AG20443 (cell line): ENCODE measurements at places on chromosomes 2 and 18.
A peak's percentile ranks its signal among the peaks of the same experiment; 100 is the strongest.

- DNase-seq, result peak; percentile 18
Measured at GRCh38 chr2:55419233-55419678, 400 bp downstream of the CCDC88A start.

DNA sequence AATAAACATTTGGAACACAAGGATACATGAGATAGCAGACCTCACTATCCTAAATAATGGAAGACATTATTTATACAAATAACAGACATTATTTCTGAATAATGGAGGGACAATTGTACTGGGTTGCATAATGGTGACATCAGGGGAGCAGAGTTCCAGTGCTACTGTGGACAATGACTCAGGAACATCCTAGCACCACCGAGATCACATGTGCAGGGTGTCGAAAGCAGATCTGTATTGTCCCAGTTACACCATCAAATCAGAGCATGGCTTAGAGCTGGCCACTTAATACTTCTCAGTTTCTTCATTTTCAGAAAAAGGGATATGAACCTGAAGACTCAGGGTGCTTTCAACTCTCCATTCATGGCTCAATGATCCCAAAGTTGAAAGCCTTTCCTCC, 249.1 kb upstream of the RBMS1 start:
- DNase-seq, result peak; percentile 42

GRCh38 chr2:3806168-3806567, 102.8 kb downstream of the DCDC2C start:
- DNase-seq, result no peak

DNA sequence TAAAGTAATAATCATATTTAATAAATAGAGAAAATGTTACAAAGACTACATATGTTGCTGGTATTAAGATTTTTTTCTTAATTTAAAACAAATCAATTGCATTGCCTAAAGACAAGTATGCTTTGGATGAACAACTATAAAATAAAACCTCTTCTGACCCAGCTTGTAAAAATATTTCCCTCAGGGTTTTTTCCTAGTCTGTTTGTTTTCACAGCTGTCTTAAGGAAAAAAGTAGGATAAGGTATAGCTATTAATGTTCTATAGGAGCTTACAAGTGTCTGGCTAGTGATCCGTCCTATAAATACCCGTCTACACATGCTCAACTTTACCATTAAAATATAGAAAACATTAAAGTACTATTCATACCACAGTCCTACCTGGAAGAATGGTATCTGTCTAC, 97.1 kb downstream of the NOL10 start:
- DNase-seq, result no peak

GRCh38 chr2:5412001-5412400, 280.2 kb upstream of the SOX11 start:
- DNase-seq, result no peak

- DNase-seq, result peak; percentile 27
Measured at GRCh38 chr2:229297247-229297646, 26.2 kb upstream of the PID1 start.

GRCh38 chr2:101328474-101329007, 20.0 kb upstream of the RNF149 start:
- DNase-seq, result no peak

DNA sequence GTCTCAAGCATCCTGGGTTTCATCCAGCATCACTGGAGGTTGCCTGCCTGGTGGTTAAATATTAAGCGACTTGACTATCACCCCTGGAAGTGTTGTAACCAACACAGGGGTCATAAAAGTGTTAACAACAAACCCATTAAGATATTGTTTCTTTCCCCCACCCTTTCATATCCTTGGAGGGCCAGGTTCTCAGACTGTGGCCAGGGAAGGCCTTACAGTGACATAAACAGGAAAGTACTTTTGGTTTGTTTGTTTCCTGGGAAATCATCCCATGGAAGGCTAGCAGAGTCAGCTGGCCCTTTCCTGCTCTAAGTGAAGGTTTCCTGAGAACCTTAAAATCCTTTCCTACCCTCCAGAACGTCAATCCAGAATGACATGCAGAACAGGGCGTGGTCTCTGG, 160.9 kb downstream of the CLIP4 start:
- DNase-seq, result no peak

DNA sequence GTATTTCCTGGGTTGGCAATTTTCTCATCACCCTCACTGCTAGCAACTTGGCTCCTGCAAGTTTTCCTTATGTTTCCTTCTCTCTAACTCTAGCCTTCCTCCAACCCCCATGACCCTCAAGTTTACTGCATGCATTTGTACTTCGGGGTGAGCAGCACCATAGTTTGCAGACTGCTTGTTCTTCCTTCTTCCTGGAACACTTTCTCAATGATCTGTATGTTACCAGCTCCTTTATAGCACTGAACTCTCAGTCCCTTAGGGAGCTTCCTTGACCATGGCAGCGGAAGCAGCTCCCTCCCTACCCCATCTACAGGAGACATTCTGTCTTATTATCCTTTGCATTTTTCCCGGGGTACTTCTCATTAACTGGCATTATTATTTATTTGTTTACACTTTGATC, 1089.5 kb upstream of the GYPC start:
- DNase-seq, result no peak

- DNase-seq, result no peak
Measured at GRCh38 chr2:142586693-142587580, 290.5 kb upstream of the KYNU start.

DNA sequence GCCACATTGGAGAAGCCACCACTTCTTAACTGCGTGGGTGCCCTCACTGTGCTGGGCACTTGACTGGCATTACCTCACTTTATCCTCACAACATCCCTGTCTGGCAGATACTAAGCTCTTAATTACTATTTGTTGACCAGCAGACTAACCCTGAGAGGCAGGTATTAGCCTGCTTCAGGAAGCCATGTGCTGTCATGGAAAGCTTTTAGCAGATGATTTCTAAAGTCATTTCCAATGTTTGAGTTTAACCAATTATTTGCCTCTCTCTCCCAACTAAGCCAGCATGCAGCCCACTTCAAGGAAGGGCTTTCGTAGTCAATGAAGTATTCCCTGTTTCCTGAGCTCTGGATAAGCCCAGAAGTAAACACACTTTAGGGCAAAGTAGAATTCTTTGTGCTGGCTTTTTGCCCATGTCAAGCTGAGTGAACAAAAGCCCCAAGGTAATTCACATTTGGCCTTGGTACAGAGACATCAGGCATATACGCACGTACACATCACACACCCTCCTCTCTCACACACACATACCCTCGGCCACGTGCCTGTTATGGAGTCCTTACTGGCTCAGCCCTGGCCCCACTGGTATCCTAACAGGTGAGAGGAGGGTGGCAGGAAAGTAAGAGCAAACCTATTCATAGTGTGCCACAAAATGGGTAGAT, 108.6 kb downstream of the C1D start:
- no peak for DNase-seq

- peak; percentile 11 for DNase-seq
Measured at GRCh38 chr18:73407506-73407905, 539.7 kb upstream of the NETO1 start.

DNA sequence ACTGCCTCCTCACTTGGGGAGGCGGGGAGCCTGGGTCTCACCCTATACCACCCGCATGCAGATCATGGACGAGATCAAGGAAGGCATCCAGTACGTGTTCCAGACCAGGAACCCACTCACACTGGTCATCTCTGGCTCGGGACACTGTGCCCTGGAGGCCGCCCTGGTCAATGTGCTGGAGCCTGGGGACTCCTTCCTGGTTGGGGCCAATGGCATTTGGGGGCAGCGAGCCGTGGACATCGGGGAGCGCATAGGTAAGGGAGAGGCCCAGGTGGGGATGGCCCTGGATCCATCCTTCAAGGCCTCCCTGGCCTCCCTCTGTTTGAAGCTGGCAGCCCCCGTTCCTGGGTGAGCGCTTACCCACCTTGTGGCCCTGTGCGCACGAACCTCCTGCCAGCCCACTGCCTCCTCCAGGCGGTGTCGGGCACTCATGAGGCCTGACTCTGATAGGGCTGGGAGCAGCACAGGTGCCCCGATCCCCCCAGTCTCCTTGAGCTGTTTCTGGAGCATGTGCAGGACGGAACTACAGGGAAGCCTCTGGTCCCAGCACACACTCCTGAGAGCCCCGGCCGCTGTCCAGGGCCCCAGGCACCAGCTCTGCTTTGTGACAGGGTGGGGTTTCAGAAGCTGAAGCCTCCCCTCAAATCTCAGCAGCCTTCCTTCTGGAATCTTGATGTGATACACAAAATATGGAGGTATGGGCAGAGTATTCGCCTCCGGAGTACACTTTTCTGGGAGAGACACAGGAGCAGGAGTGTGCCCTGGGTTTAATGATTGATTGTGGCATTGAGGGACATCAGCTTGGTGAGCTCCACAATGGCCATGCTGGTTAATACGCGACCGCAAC, 708 bp downstream of the AGXT start:
- no peak for DNase-seq

GRCh38 chr18:49725809-49726674, 87.3 kb downstream of the ACAA2 start:
- DNase-seq, result peak; percentile 94

- no peak for DNase-seq
Measured at GRCh38 chr2:44942304-44943030, 965 bp downstream of the SIX3 start.

GRCh38 chr2:204725693-204726360, 180.6 kb downstream of the PARD3B start:
- no peak for DNase-seq

DNA sequence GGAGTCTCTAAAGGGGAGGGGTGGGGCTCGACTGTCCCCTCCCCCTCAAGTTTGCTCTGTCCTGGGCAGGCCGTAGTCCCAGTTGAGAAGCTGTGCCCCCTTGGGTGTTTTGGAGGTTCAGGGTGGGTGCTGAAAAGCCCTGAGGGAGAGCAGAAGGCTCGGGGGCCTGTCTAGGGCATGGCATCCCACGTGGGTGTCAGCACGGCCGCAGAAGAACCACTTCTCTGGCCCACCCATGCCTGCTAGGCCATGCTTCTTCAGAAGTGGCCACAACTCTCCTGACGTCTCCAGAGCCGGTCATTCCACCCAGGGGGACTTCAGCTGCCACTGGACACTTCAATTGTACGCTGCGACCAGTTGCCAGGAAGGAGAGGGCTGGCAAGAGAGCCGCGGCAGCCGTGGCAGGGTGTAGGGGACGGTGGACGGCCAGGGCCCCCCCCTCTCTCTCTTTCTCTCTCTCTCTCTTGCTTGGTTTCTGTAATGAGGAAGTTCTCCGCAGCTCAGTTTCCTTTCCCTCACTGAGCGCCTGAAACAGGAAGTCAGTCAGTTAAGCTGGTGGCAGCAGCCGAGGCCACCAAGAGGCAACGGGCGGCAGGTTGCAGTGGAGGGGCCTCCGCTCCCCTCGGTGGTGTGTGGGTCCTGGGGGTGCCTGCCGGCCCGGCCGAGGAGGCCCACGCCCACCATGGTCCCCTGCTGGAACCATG, at the start of gene INPP5D:
TSS of gene INPP5D (plus strand) at position 546 of the 704 bp plus-strand sequence. CDS start at position 683, 137 bp downstream.
- no peak for DNase-seq

GRCh38 chr2:185644828-185645227, 93.8 kb upstream of the FSIP2 start:
- no peak for DNase-seq

- DNase-seq, result peak; percentile 23
Measured at GRCh38 chr2:138712212-138712979, 67.8 kb downstream of the NXPH2 start.

DNA sequence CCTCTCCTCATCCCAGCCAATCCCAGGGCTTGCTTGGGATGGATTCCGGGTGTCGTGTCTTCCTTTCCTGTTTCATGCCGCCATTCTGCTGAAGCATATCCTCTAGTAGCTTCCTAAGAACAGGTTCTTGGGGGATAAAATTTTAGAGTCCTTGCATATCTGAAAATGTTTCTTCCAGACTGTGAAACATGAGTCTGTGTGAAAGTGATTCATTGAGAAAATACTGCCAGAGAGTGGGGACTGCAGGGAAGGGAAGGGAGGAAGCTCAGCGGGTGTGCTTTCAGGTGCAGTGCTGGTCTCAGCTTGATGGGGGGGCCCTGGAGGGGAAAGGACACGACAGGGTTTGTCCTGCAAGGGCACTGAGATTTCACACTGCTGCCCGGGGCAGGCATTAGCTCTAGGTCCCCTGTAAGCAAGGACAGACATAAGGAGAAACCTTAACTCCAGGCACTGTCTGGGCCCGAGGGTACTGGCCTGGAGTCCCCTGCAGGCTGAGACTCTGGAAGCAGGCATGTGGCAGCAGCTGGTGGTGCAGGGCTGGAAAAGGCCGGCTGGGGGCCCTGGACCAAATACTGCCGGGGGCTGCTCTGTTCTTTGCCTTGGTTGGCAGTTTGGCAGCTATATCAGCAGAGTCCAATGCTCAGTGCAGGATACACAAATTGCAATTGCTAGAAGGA, 97.6 kb upstream of the HS6ST1 start:
- no peak for DNase-seq

DNA sequence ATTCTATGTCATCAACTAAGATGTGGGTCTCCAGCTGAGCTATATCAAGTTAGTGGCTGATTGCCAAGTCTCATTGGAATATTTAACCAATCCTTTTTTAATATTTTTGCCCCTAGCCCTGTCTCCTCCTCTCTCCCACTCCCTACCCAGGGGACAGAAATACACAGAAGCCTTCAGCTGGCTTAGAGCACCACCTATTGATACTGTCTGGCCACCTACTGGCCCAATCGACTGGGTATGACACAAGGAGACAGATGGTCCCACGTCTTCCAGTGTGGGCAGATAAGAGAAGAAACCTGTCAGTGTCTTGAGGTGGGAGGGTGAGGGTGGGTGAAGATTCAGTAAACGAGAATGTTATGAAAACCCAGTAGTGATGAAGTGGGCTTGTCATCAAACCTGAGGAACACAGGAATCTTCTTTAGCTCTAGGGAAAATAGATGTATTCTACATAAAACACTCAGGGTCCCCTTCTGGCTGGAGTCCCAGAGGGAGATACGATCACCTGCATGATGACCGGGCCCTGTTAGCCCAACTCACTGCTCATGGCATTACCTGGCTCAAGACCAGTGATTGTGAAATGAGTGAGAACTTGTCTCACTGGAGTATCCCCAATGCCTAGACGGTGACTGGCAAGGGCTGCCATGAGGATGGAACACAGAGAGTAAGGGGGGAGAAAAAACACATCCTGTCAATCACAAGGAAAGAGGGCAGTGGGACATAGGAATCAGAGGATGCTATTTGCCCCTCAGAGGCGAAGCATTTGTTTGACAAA, 26.7 kb downstream of the POLR1A start:
- DNase-seq, result peak; percentile 65

DNA sequence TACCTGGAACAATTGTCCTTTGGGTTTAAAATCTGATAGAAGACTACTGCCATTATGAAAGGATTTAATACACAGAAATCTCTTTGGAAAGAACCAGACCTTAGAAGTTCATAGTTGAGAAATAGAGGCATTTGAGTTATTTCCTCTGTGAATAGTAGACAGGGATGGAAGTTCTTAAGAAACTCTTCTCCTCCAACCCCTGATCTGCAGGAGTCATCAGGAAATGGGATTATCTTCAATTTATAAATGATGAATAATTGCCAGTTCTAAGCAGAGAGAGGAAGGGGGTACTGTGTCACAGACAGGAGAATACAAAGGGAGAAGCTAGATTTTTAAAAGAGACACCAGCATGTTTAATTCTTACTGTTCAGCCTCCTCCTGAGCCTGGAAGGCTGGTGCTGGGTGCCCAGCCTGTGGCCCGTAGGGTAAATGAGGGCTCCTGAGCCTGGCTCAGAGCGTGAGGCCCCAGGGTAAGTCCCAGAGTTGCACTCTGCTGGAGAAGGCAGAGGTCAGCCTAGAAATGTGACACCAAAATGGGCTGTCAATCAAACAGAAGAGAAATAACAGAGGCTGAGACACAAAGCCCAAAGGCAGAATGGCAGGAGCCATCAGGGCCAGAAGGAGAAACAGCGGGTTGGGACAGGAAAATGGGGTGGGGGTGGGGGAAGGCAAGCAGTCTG, 58.2 kb upstream of the PKDCC start:
- DNase-seq, result no peak

- DNase-seq, result peak; percentile 24
Measured at GRCh38 chr2:64327510-64328414, 126.2 kb upstream of the LGALSL start.
